ENCODE measurements at places on chromosomes 7 and 10.

- DNase-seq, result no peak
Observed at GRCh38 chr7:146948703-146949102, 832.1 kb downstream of the CNTNAP2 start.

DNA sequence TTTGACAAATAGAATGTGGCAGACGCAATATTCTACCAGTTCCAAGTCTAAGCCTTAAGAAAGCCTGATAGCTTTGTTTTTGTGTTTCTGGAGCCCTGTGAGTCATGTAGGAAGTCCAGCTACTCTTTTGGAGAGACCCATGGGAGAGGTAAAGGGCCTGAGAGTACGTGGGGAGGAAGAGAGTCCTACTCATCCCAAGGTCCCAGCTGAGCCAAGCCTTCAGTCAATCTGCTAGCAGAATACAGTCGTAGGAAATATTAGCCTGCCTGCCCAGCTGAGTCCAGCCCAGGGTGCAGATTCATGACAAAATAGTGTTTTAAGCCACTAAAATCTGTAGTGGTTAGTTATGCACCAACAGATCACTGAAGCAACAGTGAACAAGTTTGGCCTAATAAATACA is 9.0 kb upstream of the GNA12 start:
- DNase-seq, result no peak

DNA sequence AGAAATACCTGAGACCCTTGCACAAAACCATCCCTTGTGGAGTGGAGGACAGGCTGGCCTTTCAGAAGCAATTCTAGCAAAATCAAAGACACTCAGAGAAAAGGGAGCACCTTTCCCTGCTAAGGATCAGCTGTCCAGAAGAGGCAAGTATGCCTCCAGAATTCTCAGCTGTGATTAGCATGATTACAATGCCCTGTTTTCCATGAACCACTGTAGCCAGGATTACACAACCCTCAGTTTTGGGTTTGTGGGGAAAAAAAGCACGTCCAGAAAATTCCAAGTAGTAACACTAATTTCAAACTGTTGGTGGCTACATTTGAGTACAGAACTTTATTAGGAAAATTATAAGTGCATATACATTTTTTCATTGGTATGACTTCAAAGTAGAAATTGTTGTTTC is 15.0 kb downstream of the CXCL12 start:
- DNase-seq, result no peak

DNA sequence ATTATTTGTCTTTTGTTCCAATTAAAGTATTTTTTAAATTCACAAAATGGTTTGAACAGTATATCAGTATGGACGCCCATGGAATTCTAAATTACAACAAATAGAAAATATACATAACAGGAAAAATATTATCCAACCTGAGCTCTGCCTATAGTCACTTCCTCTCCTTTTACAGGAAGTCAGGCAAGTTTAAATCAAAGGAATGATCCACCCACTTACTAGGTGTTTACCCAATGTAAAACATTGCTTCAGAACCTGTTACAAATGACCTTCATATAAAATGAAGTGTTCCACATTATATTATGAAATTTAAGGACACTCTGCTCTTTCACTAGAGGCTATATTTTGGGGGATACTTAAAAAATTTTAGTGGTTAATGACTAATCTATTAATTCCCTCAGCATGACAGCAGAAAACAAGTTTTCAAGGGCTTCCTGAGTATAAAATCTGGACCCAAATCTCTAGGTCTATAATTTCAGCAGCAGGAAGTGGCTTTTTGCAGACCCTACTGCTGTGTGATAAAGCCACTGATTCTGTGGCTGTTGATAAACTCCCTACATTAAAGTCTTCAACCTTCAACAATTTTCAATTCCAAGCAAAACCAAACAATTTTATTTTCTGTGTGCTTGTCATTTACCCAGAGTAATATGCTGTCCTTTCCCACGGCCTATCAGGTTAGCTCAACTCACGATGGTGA is 722.6 kb downstream of the GATA3 start:
- no peak for DNase-seq

- DNase-seq, result no peak
Observed at GRCh38 chr10:33661580-33662336, 327.3 kb upstream of the NRP1 start.

DNA sequence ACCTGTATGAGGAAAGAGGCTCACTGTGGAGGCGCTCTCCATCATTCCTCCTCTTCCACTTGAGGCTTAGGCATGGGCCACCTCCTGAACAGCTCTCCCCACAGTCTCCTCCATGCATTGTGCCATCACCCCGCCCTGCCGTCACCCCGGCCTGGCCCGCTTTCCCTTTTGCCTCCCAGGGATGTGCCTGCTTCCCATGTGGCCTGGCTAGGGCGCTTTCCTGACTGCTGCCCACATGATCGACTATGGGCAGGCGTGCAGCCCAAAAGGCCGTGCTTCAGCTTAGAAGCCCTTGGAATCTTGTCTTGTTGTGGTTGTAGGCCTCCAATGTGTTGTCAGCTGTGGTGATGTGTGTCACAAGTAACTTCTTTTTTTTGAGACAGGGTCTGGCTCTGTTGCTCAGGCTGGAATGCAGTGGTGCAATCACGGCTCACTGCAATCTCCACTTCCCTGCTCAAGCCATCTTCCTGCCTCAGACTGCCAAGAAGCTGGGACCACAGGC is 1.8 kb upstream of the ACTR3C start:
- DNase-seq, result no peak

DNA sequence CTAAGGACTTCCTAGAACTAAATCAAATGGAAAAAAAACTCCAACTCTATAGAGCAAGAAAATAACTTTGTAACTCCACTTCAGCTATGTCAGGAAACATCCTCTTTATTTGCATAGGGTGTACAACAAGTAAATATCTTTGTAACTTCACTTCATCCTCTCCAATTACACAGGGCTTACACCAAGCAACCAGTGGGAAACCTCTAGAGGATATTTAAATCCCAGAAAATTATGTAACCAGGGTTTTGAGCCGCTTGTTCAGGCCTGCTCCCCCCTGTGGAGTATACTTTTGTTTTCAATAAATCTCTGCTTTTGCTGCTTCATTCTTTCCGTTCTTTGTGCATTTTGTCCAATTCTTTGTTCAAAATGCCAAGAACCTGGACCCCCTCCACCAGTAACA is 22.2 kb downstream of the LIPJ start:
- no peak for DNase-seq

- no peak for DNase-seq
Observed at GRCh38 chr7:74032191-74032490, 4.2 kb downstream of the ELN start.

DNA sequence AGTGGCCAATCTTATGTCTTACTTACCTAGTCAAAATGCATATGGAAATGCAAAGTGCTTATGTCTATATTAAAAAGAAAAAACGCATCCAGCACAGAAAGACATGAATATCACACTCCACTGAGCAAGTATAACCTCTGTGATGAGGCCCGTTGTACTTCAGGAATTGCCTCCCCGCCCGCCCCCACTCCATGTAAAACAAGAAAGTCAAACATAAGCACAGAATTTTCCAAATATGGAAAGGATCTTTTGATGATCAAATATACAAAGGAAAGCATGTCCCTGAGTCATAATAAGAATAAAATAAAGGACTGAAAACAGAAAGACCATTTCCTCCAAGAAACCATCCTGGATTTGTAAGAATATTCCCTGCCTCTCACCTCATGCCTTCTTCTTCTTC is 229.1 kb downstream of the BAMBI start:
- DNase-seq, result no peak

GRCh38 chr7:99080679-99081078 is 63.2 kb downstream of the SMURF1 start:
- DNase-seq, result no peak

DNA sequence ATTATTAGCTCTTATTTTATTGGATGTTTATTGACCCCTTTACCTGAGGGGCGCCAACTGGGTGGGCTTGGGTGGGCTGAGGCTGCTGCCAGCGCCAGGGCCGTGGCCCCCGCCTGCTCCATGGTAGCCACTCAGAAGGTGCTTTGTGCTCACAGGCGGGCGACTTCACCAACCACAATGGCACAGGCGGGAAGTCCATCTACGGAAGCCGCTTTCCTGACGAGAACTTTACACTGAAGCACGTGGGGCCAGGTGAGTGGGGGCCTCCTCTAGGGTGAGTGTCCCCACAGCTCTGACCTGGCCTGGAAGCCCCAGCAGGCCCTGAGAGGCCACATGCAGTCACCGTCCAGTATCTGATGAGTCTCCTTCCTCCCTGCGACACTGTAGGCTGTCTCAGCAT is 4.1 kb downstream of the PPIF start:
- DNase-seq, result no peak

DNA sequence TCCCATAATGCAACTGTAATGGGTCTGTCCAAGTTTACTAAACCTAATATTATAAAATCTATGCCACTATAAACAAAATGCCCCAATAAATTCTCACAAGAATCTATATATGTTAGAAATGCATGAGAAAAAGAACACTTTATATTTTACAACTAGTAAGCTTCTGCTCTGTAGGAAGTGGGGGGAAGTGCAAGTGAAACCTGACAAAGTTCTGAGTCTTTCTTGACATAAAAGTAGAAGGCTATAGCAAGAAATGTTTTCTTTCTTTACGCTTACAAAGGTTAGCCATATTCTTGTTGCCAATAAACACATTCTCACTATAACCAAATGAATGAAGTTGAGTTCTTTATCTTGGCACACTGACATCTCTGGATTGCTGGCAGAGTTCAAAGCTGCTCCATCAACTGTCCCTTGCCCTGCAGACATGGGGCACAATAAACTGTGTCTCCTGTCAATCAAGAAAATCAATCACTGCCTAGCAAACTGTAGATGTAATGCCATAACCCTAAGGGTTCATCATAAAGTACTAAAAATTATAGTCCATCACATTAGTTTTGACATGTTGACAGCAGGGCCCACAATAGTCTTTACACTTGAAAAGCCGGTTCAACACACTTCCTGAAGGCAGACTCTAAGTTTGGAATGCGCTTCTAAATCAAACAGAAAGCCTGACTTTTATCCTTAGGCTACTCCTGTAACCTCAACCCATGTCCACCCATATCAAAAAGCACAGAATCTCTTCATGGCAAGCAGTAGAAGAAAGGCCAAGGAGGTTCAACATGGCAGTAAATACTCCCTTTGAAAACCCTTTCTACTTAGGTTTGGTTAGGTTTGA is 58.6 kb downstream of the TPK1 start:
- DNase-seq, result no peak

DNA sequence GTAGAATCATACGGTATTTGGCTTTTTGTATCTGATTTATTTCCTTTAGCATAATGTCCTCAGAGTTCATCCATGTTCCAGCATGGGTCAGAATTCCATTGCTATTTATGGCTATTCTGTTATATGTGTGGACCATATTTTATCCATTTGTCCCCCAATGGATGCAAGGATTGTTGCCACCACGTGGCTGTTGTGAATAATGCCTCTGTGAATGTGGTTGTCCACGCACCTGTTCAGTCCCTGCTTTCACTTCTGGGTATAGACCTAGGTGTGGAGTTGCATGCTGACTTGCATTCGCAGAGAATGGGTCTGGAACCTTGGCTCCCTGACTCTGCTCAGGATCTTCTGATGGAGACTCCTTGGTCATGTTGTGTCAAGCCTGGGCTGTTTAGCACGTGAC is 199.9 kb downstream of the CAMK1D start:
- DNase-seq, result no peak

- no peak for DNase-seq
Observed at GRCh38 chr10:48366261-48366660, 59.8 kb downstream of the MAPK8 start.

DNA sequence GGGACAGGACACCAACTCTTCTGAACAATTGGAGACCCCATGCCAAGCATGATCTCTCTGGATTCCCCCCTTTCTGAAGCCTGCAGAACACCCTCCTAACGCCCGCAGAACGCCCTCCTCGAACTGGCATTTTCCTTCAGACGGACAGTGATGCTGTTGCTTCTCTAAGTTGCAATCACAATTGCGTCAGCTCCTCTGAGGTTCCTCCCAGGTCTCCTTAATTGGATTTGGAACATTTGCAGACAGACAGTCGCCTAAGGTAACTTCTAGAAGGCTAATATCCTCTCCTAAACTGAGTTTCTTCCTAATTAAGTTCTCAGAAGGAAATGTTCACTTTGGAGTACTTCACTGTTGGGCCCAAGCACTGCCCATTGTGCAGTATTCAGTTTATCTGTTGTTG is 20.5 kb upstream of the SERPINE1 start:
- no peak for DNase-seq

DNA sequence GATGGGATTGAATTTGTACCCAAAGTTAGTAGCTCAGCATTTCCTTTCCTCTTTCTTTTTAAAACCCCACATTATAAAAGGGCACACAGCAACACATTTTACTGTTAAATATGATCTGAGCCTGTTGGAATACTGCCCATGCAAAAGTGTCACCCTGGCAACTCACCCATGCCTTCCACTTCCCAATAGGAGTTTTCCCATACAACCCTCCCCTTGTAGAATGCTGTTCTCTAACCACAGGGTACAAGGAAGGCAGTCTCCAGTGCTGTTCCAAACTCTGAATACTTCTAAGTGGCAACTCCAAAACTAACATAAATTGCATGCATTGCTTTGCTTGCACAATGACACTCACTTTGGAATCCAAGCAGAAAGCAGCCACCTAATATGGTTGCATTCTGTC is 60.8 kb downstream of the NRCAM start:
- no peak for DNase-seq

DNA sequence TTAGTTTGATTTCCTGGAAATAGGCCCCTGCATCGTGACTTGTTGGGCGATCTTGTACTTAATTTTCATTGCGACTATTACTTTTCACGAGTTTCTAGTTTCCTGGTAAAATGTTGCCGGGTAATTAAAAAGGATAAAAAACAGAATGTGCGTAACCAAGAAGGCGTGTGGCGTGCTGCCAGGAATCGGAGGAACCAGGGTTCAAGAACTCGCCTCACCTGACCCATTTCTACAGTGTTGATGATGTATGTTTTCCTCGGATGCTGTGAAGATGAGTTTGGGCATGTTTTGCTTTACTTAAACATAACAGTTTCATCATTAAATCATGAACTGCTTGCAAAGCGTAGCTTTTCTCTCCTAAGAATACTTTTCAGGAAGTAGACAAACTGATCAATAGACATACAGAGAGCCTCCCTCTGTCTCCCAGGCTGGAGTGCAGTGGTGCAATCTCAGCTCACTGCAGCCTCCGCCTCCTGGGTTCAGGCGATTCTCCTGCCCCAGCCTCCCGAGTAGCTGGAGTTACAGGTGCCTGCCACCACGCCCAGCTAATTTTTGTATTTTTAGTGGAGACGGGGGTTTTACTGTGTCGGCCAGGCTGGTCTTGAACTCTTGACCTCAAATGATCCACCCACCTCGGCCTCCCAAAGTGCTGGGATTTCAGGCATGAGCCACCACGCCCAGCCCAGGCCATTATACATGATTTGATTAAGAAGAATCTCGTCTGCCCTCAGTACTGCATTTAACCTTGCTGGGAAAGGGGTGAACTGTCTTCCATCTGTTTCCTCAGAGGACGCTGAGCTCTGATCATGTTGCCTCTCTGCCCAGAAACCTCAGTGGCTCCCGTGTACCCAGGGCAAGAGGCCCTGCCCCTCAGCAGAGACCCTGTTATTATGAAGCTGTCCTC is 9.1 kb downstream of the FOXK1 start:
- DNase-seq, result no peak

- DNase-seq, result no peak
Observed at GRCh38 chr10:110524859-110525232, 27.1 kb downstream of the DUSP5 start.
